Right atrium auricular region (tissue), 2 donors: ENCODE measurements at places on chromosomes 4 and X. TPM values are rescaled to one million over a fixed set of nuclear protein-coding genes. Genes with fewer than 3 reads are reported as not detected.

The NXF2B gene
- total RNA-seq: not detected

GRCh38 chrX:109783701-109784079, 50.6 kb upstream of the ACSL4 start:
- DNase-seq: no peak

DNA sequence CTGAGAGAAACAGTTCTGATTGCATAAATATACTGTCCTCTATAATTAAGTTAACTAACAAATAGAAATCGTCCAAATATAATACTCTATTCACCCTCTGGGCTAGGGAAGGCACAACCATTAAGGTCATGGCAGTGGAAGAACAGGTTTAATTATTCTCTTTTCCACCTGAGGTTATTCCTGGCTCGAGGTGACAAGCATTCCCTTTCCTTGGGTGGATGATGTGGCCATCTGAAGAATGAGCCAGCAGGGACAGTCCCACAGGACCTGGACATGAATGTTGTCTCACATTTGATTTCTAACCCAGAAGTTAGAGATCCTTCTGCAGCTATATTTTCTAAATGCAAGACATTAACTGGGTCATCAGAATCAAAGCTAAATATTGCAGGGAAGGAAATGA, 5.5 kb downstream of the IBSP start:
- DNase-seq: no peak

DNA sequence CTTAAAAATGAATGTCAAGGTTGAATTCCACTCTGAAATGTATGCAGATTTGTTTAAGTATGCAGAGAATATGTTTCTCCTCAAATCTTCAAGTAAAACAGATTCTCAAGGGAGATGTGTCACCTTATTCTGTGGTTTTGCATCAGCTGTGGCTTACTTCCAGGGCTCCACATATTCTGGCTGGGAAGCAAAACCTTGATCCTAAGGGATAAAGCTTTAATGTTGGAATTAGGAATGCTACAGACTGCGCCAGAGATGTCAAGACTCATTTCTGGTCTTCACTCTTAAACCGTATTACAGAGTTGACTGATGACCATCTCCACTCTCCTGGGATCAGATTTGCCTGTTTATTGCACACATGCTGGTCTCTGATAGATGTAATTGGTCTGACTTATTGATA, 143.9 kb upstream of the DIPK2B start:
- DNase-seq: no peak

- DNase-seq: no peak
These were observed 294.5 kb downstream of the PDGFC start for GRCh38 chr4:156677131-156677531.

DNA sequence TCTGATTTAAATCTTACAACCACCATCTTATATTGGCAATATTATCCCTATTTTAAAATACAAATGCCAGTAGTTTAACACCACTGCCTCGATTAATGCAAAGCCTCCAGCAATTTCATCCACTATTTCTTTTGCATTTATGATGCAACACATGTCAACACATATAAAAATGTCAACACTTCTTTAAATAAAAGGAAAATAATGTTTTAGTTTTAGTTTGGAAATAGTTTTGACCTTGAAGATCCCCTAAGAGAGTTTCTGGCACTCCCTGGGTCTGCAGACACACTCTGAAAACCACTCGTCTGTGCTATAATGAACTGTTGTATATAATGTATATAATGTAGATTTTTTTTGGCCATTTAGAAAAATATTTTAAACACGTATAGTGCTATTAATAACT, 99.0 kb downstream of the CAMK2D start:
- DNase-seq: no peak

GRCh38 chr4:127174616-127175015, 458.1 kb upstream of the INTU start:
- no peak for DNase-seq

GRCh38 chr4:33262824-33263223, 2542.7 kb downstream of the PCDH7 start:
- DNase-seq: no peak
